Midbrain (tissue), 1 donor: ENCODE measurements at places on chromosomes 7 and 10.

GRCh38 chr7:110891197-110891596 is 199.7 kb upstream of the LRRN3 start:
- DNase-seq: no peak

DNA sequence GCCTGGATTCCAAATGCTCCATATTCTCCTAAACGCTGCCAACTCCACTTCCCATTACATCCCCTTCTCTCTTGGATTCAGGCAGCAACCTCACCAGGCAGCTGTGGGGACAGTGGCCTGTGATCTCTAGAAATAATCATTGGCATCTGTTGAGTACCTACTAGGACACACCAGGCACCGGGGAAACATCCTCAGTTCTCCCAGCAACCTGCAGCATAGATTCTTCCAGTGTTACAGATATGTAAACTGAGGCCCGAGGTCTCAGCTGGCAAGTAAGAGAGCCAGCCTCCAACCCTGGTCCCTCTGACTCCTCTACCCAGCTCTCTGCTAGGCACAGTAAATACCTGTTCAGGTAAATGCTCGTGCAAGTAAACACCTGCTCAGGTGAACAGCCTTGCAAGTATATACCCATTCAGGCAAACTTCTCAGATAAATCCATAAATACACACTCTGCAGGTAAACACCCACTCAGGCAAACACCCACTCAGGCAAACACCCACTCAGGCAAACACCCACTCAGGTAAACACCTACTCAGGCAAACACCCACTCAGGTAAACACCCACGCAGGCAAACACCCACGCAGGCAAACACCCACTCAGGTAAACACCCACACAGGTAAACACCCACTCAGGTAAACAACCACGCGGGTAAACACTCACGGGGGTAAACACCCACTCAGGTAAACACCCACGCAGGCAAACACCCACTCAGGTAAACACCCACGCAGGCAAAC is 18.7 kb downstream of the ASB13 start:
- no peak for DNase-seq

- DNase-seq: no peak
Measured at GRCh38 chr7:16744518-16745250, 8.9 kb upstream of the TSPAN13 start.

DNA sequence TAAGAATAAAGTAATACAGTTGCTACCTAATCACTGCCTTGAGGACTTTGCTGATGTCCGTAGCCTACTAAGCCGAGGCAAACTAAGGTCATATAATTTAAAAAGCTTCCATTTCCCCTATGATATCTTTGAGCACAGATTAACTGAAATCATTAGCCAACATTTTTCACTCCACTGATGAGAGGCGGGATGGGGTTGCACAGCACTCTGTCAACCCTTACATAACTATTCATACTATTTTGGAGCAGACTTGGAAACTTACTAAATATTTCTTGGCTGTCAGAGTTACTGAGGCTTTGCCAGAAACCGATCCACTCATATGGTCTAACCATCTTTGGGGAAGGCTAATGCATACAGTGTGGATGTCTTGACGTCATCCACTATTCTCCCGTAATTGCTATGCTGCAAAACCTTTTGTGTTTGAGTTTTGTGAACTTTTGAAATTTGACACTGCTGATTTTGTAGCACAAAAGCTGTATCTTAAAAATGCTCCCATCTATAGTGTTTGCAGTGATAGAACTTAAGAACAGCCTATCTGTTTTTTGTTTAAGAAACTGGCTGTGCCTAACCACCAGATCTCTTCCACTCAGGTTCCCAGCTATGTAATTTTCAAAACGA is 248.7 kb downstream of the TSPAN12 start:
- DNase-seq: no peak

DNA sequence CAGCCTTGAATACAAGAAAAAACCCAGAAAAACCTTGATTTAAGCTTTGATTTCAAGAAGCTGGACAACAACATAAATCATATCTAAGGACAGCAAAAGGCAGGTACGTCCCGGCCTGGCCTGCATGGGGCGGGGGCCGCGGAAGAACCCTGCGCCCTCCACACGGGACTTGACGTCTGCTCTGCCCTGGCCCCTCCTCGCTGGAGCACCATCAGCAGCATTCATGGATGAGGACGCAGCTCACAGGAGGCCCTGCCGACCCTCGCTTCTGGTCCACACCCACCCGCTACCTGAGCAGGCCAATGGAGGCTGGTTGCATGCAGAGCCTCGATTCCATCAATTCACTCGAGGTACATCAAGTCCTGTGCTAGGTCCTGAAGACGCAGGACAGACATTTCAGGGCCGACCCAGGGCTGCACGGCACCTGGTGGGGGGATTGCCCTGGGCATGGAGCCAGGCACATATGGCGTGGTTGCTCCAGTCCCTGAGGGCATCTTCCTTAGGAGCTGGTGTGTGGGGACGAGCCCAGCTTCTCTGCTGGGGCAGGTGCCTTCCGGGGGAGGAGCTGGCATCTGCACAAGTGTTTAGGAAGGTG is 63.1 kb upstream of the NKX6-2 start:
- no peak for DNase-seq

GRCh38 chr10:3082290-3082689 is 14.9 kb downstream of the PFKP start:
- DNase-seq: no peak

DNA sequence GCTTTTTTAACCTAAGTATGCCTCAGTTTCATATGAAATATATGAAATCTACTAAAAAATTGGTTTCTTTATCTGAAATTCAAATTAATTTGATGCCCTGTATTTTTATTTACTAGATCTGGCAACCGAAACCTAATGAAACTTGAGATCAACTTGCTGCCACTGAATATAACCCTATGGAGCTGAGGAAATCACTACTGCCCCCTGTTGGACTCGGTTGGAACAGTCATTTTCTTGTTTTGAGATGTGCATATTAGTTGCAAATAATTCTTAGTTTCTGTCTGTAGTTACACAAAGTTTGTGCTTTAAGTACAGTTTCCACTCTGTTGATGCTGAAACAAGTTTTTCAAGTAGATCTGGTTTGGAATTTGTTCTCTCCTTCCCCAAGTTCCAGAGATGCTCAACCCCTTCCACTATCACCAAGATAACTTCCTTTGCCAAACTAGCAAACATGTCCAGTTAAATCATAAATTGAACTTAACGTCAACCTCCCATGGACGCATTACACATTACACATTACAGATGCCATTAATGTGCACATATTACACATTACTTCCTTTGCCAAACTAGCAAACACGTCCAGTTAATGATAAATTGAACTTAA is 22.2 kb upstream of the EXOC4 start:
- DNase-seq: peak; percentile 50

GRCh38 chr10:74917481-74918077 is 91.2 kb downstream of the KAT6B start:
- DNase-seq: no peak

GRCh38 chr10:76071653-76072365 is 640.4 kb downstream of the LRMDA start:
- no peak for DNase-seq

DNA sequence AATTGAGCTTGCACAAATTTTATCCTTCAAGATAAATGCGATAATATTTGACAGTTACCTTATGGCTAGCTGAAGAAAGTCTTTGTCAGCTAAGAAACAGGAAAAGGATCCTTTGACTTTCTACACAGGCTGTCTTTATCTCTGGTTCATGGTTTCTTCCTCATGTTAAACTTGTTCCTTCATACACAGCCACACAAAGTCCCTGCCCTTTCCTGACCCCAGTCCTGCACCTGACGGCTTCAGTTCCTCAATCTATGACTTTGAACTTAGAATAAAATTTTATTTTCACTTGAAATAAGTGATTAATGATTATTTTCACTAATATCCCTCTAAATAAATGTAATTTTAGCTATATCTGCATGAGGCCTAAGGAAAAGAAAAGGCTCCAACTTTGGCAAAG is 77.8 kb upstream of the PRSS1 start:
- DNase-seq: no peak

DNA sequence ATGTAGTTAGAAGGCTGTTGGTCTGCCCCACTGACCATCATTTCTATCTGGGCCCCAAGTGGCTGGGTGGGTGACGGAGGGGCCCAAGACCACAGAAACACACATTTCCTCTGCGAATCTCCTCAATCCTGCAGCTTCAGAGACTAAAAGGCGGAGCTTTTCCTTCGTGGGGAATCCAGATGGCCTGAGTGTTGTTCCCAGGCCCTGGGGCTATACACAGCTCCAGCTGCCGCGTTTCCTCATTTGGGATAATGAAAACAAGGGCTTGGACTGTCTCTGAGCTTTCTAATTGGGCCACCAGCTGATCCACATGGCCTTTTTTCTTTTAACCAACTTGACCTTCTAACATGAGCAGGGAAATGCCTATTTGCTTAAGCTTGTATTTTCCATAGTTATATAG is 339.9 kb downstream of the CXCL12 start:
- DNase-seq: no peak

- DNase-seq: peak; percentile 9
Measured at GRCh38 chr10:96236090-96236478, 35.3 kb downstream of the BLNK start.

DNA sequence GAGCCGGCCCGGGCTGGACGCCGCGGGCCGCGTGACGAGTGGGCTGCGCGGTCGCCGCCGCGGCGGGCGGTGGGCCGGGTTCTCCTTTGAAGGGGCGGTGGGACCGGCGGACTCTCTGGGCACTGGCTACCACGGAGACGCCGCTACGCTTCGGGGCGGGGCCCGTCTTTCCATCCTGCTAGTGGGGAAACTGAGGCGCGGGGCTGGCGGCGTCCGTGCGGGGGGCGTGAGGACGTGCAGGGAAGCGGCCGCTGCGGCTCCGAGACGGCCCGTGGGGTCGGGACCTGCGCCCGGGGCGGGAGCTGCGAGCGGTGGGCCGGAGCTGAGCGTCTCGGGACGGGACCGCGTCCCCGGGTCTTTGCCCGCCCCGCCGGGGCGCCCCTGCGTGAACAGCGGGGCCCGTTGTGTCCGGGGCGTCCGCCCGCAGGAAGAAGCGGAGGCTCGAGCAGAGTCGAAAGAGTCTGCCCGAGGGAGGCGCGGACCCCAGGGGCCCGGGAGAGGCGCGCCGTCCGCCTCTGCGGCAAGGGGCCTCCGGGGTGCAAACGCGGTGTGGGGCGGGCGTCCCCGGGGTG is 548 bp upstream of the BNIP3 start:
- DNase-seq: no peak

- DNase-seq: no peak
Measured at GRCh38 chr7:23117841-23118240, 12.3 kb downstream of the KLHL7 start.

- DNase-seq: no peak
Measured at GRCh38 chr7:129874722-129875121, 78.0 kb downstream of the UBE2H start.

- no peak for DNase-seq
Measured at GRCh38 chr7:19690736-19691135, 18.1 kb downstream of the POLR1F start.

DNA sequence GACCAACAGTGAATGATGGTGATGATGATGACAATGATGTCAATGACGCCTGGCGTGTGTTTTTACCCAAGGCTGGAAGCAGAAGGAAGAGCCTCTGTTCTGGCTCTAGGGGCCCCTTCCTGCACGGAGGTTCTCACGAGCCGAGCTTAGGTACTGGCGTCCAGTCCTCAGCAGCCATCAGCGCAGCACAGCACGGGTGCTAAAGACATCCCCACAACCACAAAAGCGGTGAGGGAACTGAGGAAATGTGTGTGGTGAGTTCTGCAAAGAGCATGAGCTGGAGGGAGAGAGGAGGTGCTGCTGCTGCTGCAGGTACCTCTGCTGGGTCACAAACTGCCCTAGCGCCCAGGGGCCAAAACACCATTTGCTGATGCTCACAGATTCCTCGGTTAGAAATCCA is 81.6 kb downstream of the SFMBT2 start:
- no peak for DNase-seq

DNA sequence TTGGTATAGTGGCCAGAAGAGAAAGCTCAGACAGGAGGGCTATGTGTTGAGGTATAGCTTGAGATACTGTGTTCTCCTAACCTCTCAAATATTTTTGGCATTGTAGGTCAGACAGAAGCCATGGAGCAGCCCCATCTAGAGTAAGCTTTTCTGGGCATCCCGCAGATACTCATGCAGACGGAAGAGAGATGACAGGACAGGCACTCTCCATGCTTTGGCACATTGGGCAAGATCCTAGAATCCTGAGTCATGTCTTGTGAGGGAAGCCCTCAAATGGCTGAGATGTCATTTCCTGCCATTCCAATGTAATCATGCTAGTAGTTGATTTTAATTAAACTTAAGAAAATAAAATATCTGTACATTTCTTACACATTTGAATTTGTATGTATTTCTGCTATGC is 16.8 kb upstream of the KIF20B start:
- no peak for DNase-seq

DNA sequence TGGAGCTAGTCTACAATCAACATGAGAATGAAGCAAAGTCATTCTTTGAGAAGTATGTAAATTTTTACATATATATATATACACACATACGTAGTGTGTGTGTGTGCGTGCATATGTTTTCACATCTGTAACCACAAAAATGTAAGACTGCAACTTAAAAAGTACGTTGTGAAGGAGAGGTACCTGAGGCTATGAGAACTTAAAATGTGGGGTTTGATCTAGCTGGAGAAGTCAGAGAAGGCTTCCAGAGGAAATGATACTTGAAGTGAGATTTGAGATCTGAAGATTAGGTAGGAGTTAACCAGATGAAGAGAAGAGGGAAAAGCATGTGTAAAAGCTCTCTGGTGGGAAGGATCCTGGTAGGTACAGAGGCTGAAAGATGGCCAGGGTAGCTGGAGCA is 5.8 kb downstream of the TAF5 start:
- no peak for DNase-seq

GRCh38 chr10:110009736-110010475 is 2.1 kb downstream of the ADD3 start:
- no peak for DNase-seq

DNA sequence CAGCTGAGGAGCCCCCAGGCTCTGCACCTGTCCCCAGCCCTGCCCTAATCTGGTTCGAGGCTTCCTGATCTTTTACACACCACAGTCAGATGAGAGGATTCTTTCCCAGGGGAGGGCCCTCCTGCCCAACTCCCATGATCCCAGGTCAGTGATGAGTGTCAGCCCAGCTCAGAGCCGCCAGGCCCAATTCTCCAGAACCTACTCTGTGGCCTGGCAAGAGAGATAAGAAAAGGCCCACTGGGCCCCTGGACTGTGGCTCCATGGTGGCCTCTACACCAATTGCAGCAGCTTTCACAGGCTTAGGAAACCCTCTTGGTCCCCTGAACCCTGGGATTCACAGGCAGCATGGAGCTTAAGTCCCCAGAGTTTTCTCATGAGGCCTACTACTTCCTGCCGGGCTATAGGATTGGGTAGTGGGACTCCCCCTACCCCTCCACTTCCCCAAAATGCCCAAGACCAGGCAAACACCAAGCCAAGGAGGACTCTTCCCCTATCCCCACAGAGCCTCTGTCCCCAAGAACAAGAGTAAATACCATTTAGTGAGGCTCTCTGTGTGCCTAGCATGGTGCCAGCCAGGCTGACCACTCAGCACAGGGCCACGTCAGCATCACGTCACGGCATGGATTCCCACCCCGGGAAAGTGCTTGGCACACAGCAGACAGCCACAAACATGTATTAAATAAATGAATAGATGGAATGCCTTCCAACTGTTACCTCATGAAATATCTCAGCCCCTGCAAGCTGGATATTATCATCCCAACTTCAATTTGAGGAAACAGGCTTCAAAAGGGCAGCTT is 100.0 kb downstream of the GRID1 start:
- DNase-seq: no peak

- DNase-seq: no peak
Measured at GRCh38 chr10:125392154-125392553, 231.8 kb upstream of the CTBP2 start.
